Kidney (tissue), 22 donors: ENCODE measurements at places on chromosomes 1 and 21.

- no peak for DNase-seq
- peaks cover 15% of the 10 kb centered on the region for H3K36me3 ChIP-seq
- no peaks in the 10 kb centered on the region for H3K4me1 ChIP-seq
- no peak overlapping the region for H3K27ac ChIP-seq
- no peak overlapping the region for H3K4me3 ChIP-seq
Observed at GRCh38 chr1:12333036-12333785, 103.4 kb downstream of the VPS13D start.

- no peak overlapping the region for H3K4me3 ChIP-seq
- H3K27me3 ChIP-seq = no peaks in the 10 kb centered on the region
- no peak overlapping the region for H3K27ac ChIP-seq
- peaks cover 30% of the 10 kb centered on the region for H3K4me1 ChIP-seq
- DNase-seq = peak; percentile 92
Observed at GRCh38 chr1:201408176-201408833, 9.2 kb upstream of the LAD1 start.

GRCh38 chr1:153775458-153776327, 486 bp downstream of the SLC27A3 start:
- H3K36me3 ChIP-seq = peaks cover 8% of the 10 kb centered on the region
- H3K4me3 ChIP-seq = peak overlapping the region; percentile 58
- DNase-seq = peak; percentile 89
- H3K27ac ChIP-seq = peak overlapping the region; percentile 53
- no peaks in the 10 kb centered on the region for H3K4me1 ChIP-seq

DNA sequence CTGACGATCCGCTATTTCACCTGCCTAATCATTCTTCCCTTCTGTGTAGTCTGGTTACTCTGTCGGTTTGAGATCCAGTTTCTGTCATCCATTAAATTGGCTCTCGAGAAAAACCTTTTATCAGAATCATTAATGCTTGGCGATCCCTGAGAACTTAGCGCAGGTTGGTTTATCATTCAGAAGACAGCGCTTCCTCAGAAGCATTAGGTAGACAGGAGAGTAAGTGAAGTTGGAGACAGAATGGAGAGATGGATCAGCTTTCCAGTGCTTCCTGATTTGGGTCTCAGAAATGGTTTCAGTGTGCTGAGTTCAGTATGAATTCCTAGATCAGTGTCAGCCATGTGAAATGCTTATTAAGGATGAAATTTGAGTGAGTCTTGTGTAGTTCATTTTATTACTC, 1.3 kb downstream of the USP1 start:
- peaks cover 8% of the 10 kb centered on the region for H3K36me3 ChIP-seq
- peak; percentile 36 for DNase-seq
- H3K4me3 ChIP-seq = peak overlapping the region; percentile 82
- H3K27ac ChIP-seq = no peak overlapping the region
- no peaks in the 10 kb centered on the region for H3K27me3 ChIP-seq

DNA sequence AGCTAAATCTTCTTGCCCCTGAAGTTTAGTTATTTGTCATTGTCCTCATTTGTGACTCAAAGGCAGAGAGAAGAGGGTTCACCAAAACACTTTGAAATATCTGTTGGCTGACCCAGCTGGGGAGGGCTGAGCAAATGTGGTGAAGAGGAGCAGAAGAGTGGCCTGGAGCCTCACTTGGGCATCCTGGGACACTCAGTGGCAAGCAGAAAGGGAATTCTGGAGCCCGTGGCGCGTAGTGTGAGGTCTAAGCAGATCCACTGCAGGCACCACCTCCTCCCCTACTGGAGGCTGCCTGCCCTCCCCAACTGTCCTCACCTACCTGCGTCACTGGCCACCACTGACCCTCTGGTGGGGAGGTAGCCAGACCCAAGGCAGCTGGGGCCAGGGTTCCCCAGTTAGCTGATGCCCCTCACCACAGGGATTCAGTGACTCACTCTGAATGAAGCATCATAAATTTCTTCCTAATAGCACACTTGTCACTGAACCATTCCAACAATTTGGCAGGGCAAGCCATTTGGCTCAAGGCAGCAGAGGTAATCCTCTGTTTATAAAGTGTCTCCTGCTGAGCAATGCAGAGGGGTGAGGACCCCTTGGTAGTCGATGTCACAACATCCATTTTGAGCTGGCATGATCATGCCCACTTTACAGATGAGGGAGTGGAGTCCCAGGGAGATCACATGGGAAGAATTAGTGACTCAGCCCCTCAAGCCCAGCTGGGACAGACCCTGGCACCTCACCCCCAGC, 80.3 kb downstream of the NENF start:
- no peaks in the 10 kb centered on the region for H3K4me1 ChIP-seq
- no peak overlapping the region for H3K27ac ChIP-seq
- H3K4me3 ChIP-seq = no peak overlapping the region

- H3K27ac ChIP-seq = peak overlapping the region; percentile 100
- peaks cover 21% of the 10 kb centered on the region for H3K4me1 ChIP-seq
- DNase-seq = peak; percentile 75
- no peaks in the 10 kb centered on the region for H3K36me3 ChIP-seq
Observed at GRCh38 chr1:234600418-234601281, 9.3 kb downstream of the IRF2BP2 start.

DNA sequence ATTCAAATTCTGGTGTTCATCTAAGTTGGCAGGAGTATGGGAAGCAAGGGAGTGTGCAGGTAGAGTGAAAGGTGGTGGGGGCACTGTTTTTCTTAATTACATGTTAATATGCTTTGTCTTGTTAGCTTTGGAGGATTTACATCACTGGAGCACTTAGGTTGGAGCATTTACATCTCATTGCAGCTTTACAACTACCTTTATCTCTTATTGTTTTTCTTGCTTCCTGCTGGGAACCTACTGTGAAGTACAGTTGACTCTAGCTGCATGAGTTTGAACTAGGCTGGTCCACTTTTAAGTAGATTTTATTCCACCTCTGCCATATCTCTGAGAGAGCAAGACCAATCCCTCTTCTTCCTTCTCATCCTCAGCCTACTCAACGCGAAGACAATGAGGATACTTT, 554.8 kb upstream of the B3GALT2 start:
- no peaks in the 10 kb centered on the region for H3K27me3 ChIP-seq
- no peak overlapping the region for H3K27ac ChIP-seq
- H3K4me1 ChIP-seq = no peaks in the 10 kb centered on the region
- H3K4me3 ChIP-seq = no peak overlapping the region
- DNase-seq = no peak
- no peaks in the 10 kb centered on the region for H3K36me3 ChIP-seq

DNA sequence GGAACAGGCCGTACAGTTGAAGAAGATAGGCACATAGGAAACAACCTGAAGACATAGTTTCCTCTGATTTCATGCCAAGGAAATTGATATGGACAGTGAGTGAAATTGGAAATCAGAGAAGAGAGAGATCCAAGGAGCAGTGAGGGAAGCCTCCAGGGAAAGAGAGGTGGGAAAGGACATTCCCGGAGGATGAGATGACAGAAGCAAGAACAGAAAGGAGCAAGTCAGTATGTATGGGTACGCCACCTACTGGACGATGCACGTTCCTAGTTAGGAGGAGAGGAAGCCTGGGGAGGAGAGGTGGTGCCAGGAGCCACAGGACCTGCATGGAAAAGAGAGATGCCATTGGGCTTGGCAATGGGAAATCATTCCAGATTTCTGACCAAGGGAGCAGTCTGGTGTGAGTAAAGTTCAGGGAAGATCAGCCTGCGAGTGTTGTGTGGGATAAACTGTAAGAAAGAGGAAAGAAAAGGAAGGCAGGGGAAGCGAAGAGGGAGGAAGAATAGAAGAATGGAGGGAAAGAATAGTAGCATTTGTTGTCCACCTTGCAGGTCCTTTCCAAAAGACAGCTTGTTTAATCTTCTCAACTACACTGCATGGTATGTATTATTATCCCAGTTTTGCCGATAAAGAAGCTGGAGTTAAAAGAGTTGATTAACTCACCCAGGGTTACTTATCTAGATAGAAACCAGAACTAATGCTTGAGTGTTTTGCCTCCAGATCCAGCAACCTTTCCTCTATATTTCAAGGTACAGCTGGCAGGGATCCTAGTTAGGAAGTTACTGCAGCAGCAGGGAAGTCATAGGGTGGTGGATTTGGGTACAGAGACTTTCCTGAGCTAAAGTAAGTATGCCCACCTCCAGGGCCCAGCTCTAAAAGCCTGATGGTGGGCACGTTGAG, 27.4 kb downstream of the C1orf116 start:
- no peaks in the 10 kb centered on the region for H3K36me3 ChIP-seq
- H3K27ac ChIP-seq = peak overlapping the region; percentile 48
- H3K27me3 ChIP-seq = no peaks in the 10 kb centered on the region
- peak overlapping the region; percentile 33 for H3K4me3 ChIP-seq
- H3K4me1 ChIP-seq = peaks cover 38% of the 10 kb centered on the region
- DNase-seq = no peak

DNA sequence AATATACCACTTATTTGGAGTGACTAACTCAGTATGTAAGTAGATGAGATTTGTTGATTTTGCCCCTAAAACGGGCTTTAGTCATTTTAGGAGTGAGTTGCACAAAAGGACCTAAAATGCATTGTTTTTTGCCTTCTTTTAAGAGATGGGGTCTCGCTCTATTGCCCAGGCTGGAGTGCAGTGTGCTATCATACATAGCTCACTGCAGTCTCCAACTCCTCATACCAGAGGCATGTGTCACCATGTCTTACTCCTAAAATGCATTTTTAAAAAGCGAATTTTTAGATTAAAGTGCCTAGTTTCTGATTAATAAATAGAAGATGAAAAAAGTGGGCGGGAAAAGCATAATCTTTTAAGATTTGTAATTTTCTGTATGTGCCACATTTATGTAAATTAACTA, 11.5 kb upstream of the NEXN start:
- H3K27me3 ChIP-seq = no peaks in the 10 kb centered on the region
- no peaks in the 10 kb centered on the region for H3K4me1 ChIP-seq
- no peak overlapping the region for H3K27ac ChIP-seq
- H3K4me3 ChIP-seq = no peak overlapping the region
- DNase-seq = no peak

DNA sequence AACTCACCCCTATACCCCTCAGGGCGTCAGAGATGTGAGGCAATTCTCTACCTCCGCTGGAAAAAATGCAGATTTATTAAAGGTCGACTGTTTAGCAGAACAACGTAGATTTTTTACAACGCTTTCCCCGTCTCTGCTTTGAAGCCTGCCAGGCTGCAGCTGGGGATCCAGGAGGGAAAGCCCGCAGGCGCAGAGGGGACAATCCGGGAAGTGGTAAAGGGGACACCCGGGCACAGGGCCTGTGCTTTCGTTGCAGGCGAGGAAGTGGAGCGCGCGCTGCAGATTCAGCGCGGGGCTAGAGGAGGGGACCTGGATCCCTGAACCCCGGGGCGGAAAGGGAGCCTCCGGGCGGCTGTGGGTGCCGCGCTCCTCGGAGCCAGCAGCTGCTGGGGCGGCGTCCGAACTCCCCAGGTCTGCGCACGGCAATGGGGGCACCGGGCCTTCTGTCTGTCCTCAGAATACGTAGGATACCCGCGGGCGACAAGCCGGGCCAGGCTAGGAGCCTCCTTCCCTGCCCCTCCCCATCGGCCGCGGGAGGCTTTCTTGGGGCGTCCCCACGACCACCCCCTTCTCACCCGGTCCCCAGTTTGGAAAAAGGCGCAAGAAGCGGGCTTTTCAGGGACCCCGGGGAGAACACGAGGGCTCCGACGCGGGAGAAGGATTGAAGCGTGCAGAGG, 5.5 kb downstream of the SIM2 start:
- H3K27me3 ChIP-seq = peaks cover 68% of the 10 kb centered on the region
- no peak for DNase-seq
- H3K4me1 ChIP-seq = peaks cover 8% of the 10 kb centered on the region

DNA sequence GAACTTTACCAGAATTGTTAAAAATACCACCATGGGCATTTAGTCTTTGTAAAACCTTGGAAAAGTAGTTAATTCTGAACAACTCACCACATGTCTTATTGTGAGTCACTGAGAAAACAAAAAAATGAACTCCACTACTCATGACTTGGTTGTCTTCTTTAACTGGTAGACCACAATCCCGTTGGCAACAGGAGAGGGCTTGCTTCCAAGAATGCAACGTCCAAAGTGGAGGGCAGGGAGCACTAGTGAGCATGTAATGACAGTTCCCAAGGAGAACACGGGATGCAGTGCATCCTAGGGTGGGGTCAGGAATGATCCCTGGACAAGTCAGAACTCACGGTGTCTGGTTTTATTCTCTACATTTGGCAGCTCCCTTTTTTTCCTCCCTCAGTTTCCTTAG, 15.2 kb upstream of the HMCN1 start:
- H3K27me3 ChIP-seq = no peaks in the 10 kb centered on the region
- no peak overlapping the region for H3K27ac ChIP-seq
- no peaks in the 10 kb centered on the region for H3K36me3 ChIP-seq
- DNase-seq = no peak
- no peak overlapping the region for H3K4me3 ChIP-seq

DNA sequence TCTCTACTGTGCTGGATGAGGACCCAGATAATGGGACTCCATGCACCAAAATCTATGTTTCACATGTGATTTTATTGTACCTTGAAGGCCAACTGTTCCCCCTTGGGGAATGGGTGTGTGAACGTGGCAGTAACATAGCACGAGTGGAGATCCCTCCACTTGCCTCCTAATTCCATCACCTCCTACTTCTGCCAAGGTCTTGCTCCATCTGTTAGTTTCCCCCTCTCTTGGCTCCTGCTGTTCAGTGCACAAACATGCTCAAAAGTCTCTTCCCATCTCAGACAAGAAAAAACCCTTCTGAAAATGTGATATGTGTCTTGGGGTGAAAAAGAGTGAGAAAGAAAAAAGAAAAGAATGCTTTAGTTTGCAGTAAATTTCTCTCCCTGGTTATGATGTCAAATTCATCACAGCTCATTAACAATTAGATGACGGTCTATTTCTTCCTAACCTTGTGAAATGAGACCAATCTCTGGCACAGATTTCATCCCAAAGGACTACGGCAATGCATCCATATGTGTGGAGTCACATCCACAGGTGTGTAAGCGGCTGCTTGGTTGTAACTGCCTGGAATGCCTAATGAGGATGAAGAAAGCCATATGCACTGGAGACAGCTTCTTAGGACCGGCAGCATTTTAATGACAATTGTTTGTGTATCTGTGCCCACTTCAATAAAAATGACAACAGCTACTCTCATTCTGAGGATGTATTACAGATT, 79.3 kb upstream of the DIRAS3 start:
- no peaks in the 10 kb centered on the region for H3K27me3 ChIP-seq
- H3K4me1 ChIP-seq = peaks cover 4% of the 10 kb centered on the region
- no peak for DNase-seq
- no peak overlapping the region for H3K27ac ChIP-seq

GRCh38 chr1:100452641-100453040, 85.3 kb upstream of the GPR88 start:
- no peaks in the 10 kb centered on the region for H3K36me3 ChIP-seq
- no peaks in the 10 kb centered on the region for H3K27me3 ChIP-seq
- H3K27ac ChIP-seq = no peak overlapping the region
- no peak overlapping the region for H3K4me3 ChIP-seq
- no peak for DNase-seq

GRCh38 chr1:75506976-75507375, 103.9 kb downstream of the SLC44A5 start:
- DNase-seq = no peak
- H3K4me1 ChIP-seq = no peaks in the 10 kb centered on the region
- no peaks in the 10 kb centered on the region for H3K27me3 ChIP-seq
- no peak overlapping the region for H3K4me3 ChIP-seq

- no peaks in the 10 kb centered on the region for H3K36me3 ChIP-seq
- no peaks in the 10 kb centered on the region for H3K27me3 ChIP-seq
- peak; percentile 86 for DNase-seq
- H3K4me1 ChIP-seq = no peaks in the 10 kb centered on the region
Observed at GRCh38 chr21:38219049-38219628, 37.7 kb upstream of the KCNJ15 start.
